ENCODE measurements at places on chromosomes 6 and 20.

GRCh38 chr6:33277663-33278391 lies 904 bp downstream of the B3GALT4 start:
- no peak for DNase-seq

DNA sequence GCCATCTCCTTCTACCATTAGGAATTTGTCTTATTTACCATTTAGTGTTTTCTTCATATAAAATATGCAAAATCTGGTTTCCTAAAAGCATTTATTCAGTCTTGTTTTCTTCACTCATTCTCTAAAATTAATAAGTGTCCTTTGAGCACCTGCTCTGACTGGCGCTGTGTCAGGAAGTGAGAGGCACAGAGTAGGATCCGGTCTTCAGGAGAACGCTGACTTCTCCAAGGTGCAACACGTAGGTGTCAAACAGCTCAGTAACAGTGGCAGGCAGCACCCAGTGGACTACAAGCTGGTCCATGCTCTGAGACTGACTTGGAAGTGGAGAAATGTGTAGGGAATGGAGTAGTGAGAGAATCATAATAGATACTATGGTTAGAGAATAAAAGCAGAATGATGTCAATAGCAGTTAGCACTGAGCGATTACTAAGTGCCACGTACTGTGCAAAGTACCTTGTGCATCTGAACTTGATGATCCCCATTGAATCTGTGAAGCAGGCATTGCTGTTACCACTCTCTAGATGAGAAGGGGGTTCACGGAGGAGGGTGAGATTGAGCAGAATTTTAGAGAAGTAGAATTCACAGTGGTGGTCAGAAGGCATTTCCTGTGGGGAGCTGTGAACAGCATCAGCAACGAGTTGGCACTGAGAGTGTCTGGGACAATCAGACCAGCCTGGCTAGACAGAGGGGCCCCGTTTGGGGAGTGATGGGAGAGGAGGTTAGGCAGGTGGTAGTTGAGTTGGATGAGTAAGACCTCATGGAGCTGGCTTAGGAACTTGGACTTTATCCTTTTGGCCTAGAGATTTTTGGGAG lies 569.8 kb downstream of the QKI start:
- DNase-seq = no peak

GRCh38 chr20:10662151-10662550 lies 11.6 kb downstream of the JAG1 start:
- DNase-seq = no peak

DNA sequence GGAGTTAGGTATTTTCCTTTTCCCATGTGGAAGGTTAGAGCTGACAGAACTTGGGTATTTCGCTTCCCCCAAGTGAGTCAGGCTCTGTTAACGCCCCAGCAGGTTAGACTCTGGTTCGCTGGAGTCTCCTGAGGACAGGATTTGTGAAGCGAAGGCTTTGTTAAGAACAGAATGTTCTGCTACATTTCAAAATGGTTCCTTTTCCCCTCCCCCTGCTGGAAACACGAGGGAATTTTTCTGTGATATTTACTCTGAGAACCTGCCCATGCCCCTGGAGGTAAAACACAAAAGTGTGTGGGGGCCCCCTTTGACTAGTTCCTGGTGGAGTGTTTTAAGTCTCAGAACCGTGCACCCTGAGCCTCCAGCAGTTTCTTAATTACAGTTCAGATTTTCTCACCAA lies 731.4 kb upstream of the CITED2 start:
- no peak for DNase-seq

- no peak for DNase-seq
Observed at GRCh38 chr20:48453477-48454093, 374.2 kb downstream of the PREX1 start.

DNA sequence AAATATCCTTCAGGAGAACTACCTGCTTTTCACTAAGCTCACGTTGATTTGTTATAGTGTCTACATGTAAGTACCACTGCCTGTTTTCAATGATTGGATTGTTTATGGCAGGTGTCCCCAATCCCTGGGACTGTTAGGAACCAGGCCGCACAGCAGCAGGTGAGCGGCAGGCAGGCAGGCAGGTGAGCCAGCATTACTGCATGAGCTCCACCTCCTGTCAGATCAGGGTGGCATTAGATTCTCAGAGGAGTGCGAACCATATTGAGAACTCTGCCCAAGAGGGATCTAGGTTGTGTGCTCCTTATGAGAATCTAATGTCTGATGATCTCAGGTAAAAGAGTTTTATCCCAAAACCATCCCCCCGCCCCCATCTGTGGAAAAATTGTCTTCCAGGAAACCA lies 303.3 kb downstream of the EYA4 start:
- no peak for DNase-seq

- no peak for DNase-seq
Observed at GRCh38 chr6:109053336-109053735, 41.3 kb downstream of the SESN1 start.

- DNase-seq = no peak
Observed at GRCh38 chr20:54067606-54068174, 2.7 kb downstream of the BCAS1 start.

- no peak for DNase-seq
Observed at GRCh38 chr6:150622941-150623874, 23.5 kb downstream of the PLEKHG1 start.

DNA sequence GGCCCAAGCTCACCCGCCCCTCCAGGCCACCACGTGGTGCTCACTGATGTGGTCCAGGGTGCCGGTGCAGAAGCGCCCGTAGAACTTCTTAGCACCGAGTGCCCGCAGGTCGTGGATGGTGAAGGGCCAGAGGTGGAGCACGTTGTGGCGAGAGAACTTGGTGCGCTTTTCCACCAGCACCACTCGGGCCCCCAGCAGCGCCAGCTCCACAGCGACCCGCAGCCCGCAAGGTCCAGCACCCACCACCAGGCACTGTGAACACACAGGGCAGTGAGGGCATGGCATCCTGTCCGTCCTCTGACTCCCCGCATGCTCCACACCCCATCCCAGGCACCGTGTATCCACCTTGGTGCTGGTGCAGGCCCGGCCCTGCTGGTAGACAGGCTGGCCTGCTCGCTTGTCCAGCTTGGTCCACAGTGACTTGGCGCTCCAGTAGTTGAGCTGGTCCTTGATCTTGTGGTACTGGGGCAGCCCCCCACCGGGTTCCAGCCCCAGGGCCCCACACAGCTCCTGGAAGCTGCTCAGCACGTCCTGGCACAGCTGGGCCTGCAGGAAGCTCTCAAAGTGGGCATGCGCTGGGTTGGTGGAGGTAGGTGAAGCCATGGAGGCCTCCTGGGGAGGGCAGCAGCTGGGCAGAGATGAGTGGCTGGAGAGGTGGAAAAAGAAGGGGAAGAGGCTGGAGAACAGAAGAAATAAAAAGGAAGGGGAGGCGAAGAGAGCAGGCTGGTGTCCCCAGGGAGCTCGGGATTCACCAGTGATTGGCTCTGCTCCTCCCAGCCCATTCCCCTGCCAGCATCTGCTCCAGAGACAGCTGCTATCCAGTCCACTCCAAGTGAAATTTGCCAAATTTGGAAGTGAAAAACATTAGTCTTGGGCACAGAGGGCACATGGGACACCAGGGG lies 1.7 kb downstream of the MICAL1 start:
- DNase-seq = no peak

- DNase-seq = no peak
Observed at GRCh38 chr6:41649596-41649995, 11.3 kb downstream of the MDFI start.

GRCh38 chr6:168171673-168172353 lies 92.8 kb upstream of the FRMD1 start:
- DNase-seq = no peak

GRCh38 chr20:9458138-9458796 lies 56.1 kb upstream of the LAMP5 start:
- no peak for DNase-seq

- no peak for DNase-seq
Observed at GRCh38 chr20:15475483-15475882, 1097.8 kb downstream of the KIF16B start.

- no peak for DNase-seq
Observed at GRCh38 chr6:90472716-90473115, 114.2 kb downstream of the MAP3K7 start.

GRCh38 chr6:30263734-30264133 lies 50.5 kb upstream of the TRIM26 start:
- DNase-seq = no peak

DNA sequence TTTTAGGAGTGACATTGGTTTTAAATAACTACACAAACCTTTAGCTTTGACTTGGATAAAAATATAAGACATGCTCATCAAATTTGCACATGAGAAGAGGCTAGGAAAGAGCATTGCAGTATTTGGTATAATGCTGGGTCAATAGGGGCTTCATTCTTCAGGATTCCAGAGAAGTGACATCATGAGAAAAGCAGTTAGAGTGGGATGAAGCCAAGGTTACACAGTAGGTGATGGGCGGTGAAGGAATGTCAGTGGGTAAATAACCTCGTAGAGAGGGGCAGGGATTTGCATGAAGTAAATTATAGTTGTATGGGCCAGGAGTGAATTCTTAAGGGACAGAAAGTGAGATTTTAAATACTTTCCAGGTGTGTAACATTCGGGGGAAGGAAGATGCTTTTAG lies 216.2 kb downstream of the RFPL4B start:
- no peak for DNase-seq

DNA sequence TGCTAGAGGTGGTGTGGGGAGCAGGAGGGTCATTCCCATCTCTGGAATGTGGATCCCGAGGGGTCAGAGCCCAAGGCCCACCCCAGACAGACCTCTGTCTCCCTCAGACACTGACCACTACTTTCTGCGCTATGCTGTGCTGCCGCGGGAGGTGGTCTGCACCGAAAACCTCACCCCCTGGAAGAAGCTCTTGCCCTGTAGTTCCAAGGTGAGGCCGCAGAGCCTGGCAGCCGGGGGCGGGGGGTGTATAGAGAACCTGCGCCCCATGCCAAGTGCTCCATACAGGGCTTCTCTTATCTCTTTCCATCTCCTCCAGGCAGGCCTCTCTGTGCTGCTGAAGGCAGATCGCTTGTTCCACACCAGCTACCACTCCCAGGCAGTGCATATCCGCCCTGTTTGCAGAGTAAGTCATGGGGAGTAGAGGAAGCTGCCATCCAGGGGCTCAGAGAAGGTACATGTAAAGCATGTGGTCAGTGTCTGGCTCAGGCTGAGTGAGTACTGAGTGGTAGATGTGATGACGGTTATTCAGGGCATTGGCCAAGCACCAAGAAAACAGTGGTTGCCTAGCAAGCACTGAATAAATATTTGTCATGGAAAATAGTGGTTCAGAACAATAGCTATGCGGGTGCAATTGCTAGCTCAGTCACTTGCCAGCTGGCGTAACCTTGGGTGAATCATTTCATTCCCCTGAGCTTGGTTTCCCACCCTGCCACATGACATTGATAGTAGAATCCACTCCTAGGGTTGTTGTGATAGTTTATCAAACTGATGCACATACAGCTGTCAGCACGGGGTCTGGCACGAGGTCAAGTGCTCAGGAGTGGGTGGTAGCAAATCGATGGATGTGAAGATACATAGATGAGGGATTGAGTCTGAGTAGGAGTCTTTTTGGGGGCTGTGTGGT lies 3.5 kb downstream of the PIGT start:
- DNase-seq = no peak

DNA sequence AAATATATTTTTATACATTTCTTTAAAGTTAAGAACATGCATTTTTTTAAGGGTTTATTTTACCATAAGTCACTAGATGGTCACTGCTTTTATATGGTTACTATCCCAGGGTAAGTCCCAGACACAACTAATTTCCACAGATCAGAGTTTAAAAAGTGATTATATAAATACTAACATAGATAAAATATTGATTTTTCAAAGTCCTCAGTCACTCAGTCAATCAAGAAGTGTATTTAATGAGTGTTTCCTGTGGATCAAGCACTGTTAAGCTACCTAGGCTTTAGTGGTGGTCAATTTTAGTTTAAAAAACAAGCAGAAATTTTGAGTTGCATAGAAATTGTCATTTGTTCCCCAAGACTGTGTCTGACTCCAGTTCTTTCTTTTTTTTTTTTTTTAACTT lies 399.5 kb upstream of the SYNCRIP start:
- DNase-seq = no peak

DNA sequence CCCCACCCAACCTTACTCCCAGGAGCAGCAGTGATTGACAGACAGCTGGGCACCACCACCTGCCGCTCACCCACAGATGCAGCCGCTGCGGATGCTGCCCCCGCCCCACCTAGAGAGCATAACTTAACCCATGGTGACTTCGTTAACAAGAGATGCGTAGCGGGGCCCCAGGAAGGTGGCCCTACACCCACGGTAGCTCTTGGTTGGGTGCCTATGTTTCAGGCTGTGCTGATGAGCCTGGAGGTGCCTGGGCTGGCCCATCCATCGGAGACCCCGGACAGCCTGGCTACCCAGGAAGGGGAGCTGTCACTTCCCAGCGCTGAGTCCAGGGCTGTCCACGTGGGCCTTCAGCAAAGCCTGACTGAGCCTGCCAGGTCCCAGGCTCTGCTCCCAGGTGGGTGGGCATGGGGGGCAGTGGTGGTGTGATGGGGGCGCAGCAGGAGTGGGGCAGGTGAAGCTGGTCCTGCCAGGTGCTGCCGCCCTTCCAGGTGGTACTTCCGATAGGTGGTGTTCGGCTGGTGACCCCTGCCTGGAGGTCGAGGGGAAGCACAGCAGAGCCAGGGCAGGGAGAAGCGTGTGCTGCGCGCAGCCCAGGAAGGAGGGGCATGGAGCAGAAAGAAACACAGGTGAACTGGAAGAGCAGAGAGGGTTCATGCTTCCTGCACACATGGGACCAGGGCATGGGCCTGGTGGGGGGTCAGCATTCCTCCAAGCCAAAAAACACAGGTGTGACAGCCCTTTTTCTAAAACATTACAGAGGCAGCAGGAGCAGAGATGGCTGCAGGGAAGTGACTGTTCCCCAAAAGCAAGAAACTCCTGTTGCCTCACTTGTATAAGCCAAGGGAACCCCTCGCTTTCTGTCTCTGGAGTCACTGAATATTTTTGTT lies 56.9 kb downstream of the SYNJ2 start:
- DNase-seq = no peak

- no peak for DNase-seq
Observed at GRCh38 chr6:110748453-110748852, 66.8 kb downstream of the CDK19 start.

GRCh38 chr6:116783852-116784251 lies 18.3 kb upstream of the FAM162B start:
- DNase-seq = no peak

DNA sequence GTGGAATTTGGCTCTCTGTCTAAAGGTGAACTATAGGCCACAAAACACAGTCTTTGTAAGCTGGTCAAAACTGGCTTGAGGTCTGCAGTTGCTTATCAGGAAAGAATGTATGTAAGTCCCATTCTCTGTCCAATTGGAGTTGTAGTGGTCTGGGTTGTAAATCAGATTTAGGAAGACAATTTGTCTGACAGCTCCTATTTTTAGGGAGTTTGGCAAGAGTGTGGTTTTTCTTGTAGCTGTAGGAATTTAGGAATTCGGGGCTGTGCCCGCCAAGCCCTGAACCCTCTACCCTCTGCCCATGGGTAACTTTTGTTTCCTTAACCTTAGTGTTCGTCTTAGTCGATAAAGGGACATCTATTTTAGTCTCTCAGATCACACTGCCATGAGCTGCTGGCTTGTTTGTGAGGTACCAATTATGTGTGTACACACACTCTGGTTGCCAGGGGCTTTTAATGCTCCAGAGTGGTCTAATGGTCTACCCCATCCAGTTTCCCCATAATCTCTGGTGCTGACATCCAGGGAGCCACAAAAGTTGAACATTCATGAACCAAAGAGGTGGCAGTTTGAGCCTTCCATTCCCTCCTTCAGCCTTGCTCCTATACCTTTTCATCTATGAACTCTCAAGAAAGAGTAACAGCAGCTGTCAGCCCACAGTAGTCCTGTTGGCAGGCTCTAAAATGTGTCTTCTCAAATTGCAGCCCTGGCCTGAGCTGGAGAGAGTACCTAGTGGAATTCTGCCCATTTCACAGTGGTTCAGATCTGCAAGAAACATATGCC lies 93.0 kb downstream of the ANKRD6 start:
- no peak for DNase-seq

GRCh38 chr6:148973538-148974208 lies 226.8 kb downstream of the UST start:
- DNase-seq = no peak

- no peak for DNase-seq
Observed at GRCh38 chr20:33838035-33838864, 27.1 kb downstream of the CHMP4B start.

Measured in cortex of kidney (tissue), 1 donor.